Activated naive CD8-positive, alpha-beta T cell treated with anti-CD3 and anti-CD28 coated beads, Interleukin-2, amount 10 ng/mL, durations not matched to agents 7 days and 5 days (primary cell): ENCODE measurements at places on chromosomes 4 and X.

DNA sequence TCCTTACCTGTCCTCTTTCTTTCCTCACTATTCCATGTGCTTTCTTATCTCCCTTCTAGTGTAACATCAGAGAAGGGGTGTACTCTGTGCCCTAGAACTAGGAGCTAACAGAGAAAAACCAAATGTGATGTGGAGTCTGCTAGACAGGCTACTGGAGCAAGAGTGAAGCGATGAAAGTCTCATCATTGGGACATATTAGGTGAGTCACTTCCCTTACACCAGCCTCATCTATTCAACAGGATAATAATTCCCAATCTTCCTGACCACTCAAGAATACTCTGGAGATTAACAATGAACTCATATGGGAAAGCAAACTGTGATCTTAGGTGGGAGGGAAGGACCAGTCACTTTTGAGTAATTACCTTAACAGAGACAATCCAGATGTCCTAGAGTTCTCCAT lies 58.1 kb downstream of the RAB40A start:
- no peak for DNase-seq

GRCh38 chr4:99966692-99967091 lies 16.6 kb upstream of the H2AZ1 start:
- no peak for DNase-seq

DNA sequence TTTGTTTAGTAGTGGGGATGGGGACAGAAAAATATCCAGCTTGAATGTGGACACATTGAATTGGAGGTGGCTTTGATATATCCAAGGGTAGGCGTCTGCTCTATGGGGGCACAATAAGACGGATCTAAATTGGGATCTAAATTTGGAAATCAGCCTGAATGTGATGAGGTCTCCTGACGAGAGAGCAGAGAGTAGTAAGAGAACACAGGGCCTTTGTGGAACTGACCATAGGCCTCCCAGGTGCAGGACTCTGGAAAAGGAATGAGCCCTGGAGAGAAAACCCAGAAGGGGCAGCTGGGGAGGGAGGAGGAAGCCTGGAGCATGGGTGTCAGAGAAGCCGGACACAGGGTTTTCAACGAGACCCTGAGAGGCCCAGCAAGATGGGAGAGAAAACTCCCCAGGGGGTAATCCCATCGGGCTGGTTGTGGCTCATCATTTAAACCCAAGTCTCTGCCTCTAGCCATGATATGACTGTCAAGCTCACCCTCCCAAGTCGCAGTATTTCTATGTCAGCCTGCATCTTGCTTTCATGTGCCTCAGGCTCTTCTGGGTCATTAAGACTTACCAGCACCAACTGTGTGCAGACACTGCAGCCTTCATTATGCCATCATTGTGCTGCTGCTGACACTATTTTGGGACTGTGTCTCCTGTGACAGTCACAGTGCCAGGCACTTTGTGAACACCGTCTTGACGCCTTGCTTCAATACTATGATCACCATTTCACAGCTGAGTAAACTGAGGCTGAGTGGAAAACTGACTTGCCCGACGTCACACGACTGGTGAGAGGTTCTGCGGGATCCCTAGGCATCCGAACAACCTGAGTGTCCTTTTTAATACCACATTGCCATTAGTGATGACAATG lies 57.1 kb downstream of the ANAPC4 start:
- no peak for DNase-seq

- no peak for DNase-seq
Measured at GRCh38 chr4:142516686-142517526, 329.2 kb downstream of the INPP4B start.

DNA sequence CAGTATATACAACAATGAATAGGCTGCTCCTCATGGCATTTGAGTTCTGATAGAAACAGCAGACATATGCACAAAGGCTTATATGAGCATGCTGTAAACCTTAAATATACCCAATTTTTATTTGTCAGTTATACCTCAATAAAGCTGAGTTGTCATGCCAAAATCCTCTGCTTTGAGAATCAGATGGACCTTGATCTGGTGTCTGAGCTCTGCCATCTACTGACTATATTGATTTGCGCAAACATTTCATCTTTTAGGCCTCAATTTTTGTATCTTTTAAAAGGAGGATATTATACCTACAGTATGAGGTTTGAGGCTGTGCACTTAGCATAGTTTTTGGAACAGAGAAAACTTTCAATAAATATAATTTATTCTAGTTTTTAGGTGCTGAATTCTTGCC lies 85.2 kb downstream of the PRRG1 start:
- DNase-seq, result no peak

- no peak for DNase-seq
Measured at GRCh38 chr4:104901438-104901837, 245.2 kb upstream of the TET2 start.

DNA sequence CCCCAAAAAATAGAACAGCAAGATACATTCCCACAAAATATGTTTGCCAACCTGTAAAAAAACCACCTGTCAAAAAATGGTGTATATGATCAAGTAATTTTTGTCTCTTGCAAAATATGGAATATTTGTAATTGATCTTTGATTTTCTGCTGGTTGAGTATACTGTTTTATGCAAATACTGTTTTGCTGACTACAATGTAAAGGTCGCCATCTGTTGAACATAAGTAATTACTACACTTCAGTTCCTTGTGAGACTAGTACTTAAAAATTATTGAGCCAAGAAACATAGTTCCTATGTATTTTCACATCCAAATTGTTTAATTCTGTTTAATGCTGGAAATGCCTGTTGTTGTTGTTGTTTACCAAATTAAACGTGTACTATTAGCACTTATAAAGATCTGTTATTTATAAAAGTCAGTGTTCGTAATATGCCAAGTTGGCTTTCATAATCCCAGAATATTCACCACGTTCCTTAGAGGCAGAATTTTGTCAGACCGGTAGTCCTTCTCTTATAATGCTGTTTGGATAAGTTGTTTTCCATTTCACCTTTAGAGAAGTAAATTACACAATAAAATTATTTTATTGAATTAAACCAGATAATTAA lies 144.2 kb downstream of the PDLIM5 start:
- DNase-seq, result no peak
